Activated CD8-positive, alpha-beta T cell treated with anti-CD3 and anti-CD28 coated beads for 36 hours (primary cell): ENCODE measurements at places on chromosomes 13 and 19.
A peak's percentile ranks its signal among the peaks of the same experiment; 100 is the strongest.

- peaks cover 3% of the 10 kb centered on the region for H3K36me3 ChIP-seq
- H3K27ac ChIP-seq: no peak overlapping the region
- no peak for DNase-seq
- H3K4me1 ChIP-seq: peaks cover 40% of the 10 kb centered on the region
- H3K4me3 ChIP-seq: no peak overlapping the region
- H3K27me3 ChIP-seq: no peaks in the 10 kb centered on the region
Measured at GRCh38 chr13:26262156-26262555, 8.2 kb downstream of the CDK8 start.

GRCh38 chr19:2154587-2155075 is 3.3 kb upstream of the AP3D1 start:
- no peak overlapping the region for H3K27ac ChIP-seq
- H3K27me3 ChIP-seq: no peaks in the 10 kb centered on the region
- H3K4me3 ChIP-seq: no peak overlapping the region

GRCh38 chr19:56125806-56126590 is 4.9 kb upstream of the ZNF787 start:
- H3K4me3 ChIP-seq: no peak overlapping the region
- no peak overlapping the region for H3K27ac ChIP-seq
- peaks cover 17% of the 10 kb centered on the region for H3K4me1 ChIP-seq
- H3K27me3 ChIP-seq: no peaks in the 10 kb centered on the region
- no peak for DNase-seq

- H3K27me3 ChIP-seq: no peaks in the 10 kb centered on the region
- H3K4me1 ChIP-seq: peaks cover 32% of the 10 kb centered on the region
- H3K27ac ChIP-seq: no peak overlapping the region
- no peak overlapping the region for H3K4me3 ChIP-seq
- H3K36me3 ChIP-seq: peaks cover 6% of the 10 kb centered on the region
- no peak for DNase-seq
Measured at GRCh38 chr13:41505209-41505835, 48.0 kb downstream of the RGCC start.

DNA sequence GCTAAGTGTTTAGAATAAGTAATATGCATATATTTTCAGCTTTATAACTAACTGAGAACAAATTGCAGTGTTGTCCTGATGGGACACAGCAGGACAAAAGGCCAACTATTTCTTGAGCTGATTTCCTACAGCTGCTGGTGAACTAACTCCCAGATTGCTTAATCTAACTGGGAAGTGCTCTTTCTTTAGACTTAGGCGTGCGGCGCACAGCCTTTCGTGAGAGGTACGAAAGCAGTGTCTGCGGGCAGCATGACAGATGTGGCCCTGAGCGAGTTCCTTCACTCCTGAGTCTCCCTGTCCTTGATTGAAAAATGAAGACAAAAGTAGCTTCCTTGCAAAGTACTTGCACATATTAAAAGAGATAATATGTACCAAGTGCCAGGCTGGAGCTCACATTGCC is 47.3 kb upstream of the NPAS1 start:
- H3K4me3 ChIP-seq: no peak overlapping the region
- DNase-seq: no peak
- H3K27ac ChIP-seq: no peak overlapping the region

- H3K36me3 ChIP-seq: peaks cover 14% of the 10 kb centered on the region
- H3K27me3 ChIP-seq: no peaks in the 10 kb centered on the region
- H3K4me1 ChIP-seq: peaks cover 42% of the 10 kb centered on the region
Measured at GRCh38 chr19:4369888-4370260, 26.5 kb downstream of the MPND start.

DNA sequence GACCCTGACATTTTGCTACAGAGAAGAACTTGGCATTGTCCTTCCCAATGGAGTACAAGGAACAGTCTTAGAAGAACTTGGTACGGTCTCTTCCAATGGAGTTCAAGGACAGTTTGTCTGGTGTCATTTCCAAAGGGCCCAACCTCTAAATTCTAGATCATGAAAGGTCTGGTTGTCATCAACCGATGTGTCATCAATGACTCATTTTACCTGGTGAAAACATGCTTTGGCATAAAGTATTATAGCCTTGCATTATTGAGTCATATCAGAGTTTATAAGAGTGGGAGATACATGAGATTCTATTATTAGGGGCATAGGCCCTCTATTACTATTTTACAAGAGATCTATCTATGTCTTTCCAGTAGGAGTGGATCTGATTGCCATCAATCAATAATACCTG is 4.3 kb downstream of the CYP2B6 start:
- no peak overlapping the region for H3K4me3 ChIP-seq
- no peak for DNase-seq
- H3K27me3 ChIP-seq: peaks cover 2% of the 10 kb centered on the region
- no peaks in the 10 kb centered on the region for H3K36me3 ChIP-seq

- no peaks in the 10 kb centered on the region for H3K27me3 ChIP-seq
- H3K4me3 ChIP-seq: no peak overlapping the region
- no peaks in the 10 kb centered on the region for H3K4me1 ChIP-seq
- no peaks in the 10 kb centered on the region for H3K36me3 ChIP-seq
- DNase-seq: no peak
Measured at GRCh38 chr13:107832500-107833100, 382.7 kb downstream of the LIG4 start.

DNA sequence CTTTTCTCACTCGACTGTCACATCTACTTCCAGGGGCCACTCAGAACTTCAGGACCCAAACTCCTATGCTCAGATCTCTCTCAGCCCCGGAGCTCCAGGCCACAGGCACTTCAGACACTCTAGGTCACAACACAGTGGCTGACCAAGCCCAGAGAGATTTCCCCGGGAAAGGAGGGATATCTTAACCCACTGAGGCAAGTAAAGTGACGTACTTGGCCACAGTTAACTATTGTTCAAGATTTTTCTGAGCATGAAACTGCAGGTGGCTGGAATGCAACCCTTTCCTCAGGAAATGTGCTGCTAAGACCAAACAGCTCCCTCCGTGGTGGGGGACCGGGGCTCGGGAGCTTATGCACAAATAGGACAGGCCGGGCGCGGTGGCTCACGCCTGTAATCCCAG is 23.9 kb downstream of the OPA3 start:
- H3K27ac ChIP-seq: no peak overlapping the region
- H3K36me3 ChIP-seq: peaks cover 7% of the 10 kb centered on the region
- H3K4me1 ChIP-seq: peaks cover 30% of the 10 kb centered on the region
- H3K4me3 ChIP-seq: no peak overlapping the region

DNA sequence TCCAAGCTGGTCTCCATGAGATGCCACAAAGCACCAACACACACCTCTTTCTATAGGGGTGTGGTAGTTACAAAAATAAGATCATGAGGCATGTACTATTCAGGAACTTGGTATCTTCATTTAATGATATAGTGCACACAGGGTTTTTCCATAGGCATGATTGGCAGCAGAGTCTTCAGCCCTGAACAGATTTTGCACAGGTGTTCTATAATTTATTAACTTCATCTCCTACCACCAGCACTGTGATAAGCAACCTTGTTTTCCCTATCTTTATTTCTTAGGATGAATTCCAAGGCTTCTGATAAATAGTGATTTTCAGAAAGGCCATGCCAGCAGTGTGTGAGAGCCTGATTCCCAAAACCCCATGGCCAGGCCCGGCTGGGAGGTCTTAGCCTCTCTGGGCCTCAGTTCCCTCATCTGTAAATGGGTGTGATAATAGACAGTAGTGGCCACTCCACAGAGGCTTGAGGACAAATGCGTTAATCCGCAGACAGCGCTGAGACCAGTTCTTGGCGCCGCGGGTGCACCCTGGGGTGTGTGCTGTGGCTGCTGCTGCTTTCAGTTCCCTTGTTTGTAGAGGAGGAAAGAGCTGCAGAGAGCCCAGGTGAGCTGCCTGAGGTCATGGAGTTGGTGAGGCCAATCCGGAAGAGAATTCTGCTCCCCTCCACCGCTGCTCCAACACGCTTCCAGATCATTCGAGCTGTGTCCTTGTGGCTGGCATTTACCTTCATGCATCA is 33.1 kb downstream of the DHRS12 start:
- H3K4me3 ChIP-seq: no peak overlapping the region
- H3K27ac ChIP-seq: no peak overlapping the region
- no peak for DNase-seq
- H3K36me3 ChIP-seq: peaks cover 3% of the 10 kb centered on the region

DNA sequence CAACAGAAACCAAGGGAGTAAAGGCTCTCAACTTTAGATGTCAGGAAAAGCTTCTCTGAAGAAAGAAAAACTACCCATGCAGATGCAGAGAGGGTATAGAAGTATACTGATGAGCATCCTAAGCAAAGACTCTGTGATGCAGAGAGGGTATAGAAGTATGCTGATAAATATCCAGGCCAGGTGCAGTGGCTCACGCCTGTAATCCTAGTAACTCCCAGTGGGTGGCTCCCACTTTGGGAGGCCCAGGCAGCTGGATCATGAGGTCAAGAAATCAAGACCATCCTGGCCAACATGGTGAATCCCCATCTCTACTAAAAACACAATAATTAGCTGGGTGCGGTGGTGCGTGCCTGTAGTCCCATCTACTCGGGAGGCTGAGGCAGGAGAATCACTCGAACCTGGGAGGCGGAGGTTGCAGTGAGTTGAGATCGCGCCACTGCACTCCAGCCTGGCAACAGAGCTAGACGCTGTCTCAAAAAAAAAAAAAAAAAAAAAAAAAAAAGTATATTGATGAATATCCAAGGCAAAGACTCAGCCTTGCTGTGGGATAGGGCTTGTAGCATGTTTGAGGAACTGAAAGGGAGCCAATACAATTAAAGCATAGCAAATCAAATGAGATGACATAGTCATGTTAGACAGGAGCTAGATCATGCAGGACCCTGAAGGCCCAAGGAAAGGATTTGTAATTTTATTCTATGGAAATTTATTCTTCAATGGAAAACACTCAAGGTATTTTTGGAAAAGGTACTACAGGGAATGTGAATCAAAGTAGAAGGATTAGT is 14.9 kb downstream of the UBL3 start:
- no peak overlapping the region for H3K4me3 ChIP-seq
- no peak for DNase-seq
- no peaks in the 10 kb centered on the region for H3K27me3 ChIP-seq
- peaks cover 16% of the 10 kb centered on the region for H3K36me3 ChIP-seq
- H3K4me1 ChIP-seq: peaks cover 56% of the 10 kb centered on the region

DNA sequence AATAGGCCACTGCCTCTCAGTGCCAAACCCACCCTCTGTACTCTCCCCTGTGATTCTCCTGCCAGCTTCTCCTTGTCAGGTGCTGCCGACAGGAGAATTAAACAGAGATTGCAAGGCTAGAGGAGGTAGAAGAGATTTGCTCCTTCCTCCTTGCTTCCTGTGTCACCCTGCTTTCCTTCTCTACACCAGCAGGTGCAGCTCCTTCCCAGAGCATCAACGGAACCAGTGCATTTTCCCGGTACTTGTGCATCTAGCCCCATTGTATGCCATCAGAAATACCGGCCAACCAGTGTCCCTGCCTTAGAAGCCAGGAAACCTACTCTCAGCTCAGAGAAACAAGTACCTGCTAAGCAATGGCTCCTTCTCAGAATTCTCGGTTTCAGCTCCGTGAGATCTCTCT is 253.2 kb downstream of the SUCLA2 start:
- no peak overlapping the region for H3K27ac ChIP-seq
- peaks cover 3% of the 10 kb centered on the region for H3K27me3 ChIP-seq
- H3K36me3 ChIP-seq: no peaks in the 10 kb centered on the region
- no peak for DNase-seq

DNA sequence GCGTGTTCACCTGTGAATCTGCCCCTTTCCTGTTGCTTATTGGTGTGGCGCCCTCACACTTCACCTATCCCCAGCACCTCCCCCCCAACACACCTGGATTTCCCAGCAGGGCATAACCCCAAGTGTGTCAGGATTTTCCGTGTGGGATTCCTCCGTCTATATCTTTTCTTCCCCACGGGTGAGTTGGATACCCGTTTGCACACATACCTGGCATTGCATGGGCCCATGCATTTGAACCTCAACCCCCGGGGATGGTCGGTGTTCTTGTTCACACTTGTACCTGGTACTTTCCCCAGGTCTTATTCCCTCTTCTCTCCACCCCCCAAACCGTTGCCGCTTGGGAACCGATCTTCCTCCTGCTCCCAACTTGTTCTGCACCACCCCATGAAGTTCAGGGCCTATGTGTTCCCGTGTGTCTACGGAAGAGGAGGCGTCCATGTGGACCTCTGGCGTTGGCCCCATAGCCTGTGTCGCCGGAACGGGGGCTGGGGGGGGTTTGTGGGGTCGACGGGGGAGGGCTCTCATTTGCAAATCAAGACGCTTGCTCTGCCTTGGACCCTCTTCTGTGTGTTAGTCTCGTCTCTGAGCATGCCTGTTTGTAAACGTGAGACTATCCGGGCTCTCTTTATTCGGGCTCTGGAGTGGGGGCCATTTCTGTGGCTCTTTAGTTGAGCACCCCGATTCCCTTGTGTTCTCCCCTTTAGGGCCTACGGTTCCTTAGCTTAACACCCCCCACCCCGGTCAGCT is 1.7 kb downstream of the PRR12 start:
- peak; percentile 55 for DNase-seq
- peaks cover 11% of the 10 kb centered on the region for H3K36me3 ChIP-seq
- no peaks in the 10 kb centered on the region for H3K27me3 ChIP-seq
- peak overlapping the region; percentile 81 for H3K27ac ChIP-seq

DNA sequence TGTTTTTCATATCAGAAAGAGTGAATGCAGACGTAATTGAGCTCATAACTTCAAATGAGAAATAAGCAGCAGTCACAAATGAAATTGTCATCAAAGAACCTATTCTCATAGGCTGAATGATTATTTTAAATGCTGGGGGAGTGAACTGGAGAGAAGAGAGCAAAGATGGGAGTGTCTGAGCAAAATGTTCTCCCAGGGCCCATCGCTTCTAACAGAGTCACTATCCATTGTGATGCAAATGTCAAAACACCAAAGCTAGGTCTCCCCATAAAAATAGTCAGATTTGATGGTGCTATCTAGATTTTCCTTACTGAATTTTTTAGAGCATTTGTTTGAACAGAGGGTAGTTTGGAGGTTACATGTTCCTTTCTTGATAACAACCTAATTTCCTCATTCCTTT is 278.7 kb downstream of the PCDH9 start:
- H3K27ac ChIP-seq: no peak overlapping the region
- no peaks in the 10 kb centered on the region for H3K27me3 ChIP-seq
- H3K36me3 ChIP-seq: no peaks in the 10 kb centered on the region
- DNase-seq: no peak

GRCh38 chr13:74662905-74663304 is 528.7 kb upstream of the KLF12 start:
- no peak for DNase-seq
- H3K27ac ChIP-seq: no peak overlapping the region
- peaks cover 3% of the 10 kb centered on the region for H3K27me3 ChIP-seq
- H3K36me3 ChIP-seq: no peaks in the 10 kb centered on the region

GRCh38 chr13:29355029-29355428 is 240.5 kb downstream of the SLC7A1 start:
- no peak overlapping the region for H3K27ac ChIP-seq
- no peaks in the 10 kb centered on the region for H3K4me1 ChIP-seq
- DNase-seq: no peak
- H3K27me3 ChIP-seq: peaks cover 5% of the 10 kb centered on the region
- H3K4me3 ChIP-seq: no peak overlapping the region

GRCh38 chr13:21683034-21683733 is 12.3 kb downstream of the FGF9 start:
- no peak for DNase-seq
- H3K4me3 ChIP-seq: no peak overlapping the region
- H3K36me3 ChIP-seq: no peaks in the 10 kb centered on the region
- H3K27ac ChIP-seq: no peak overlapping the region
- H3K27me3 ChIP-seq: peaks cover 5% of the 10 kb centered on the region
